ELR (cell line): ENCODE measurements at places on chromosomes 1 and 21.

GRCh38 chr1:223358826-223359225, 5.2 kb downstream of the SUSD4 start:
- DNase-seq: peak; percentile 15

- DNase-seq: no peak
These were observed 105.1 kb upstream of the TLR5 start for GRCh38 chr1:223248001-223248769.

- peak; percentile 95 for DNase-seq
These were observed 67.3 kb upstream of the AKT3 start for GRCh38 chr1:243917177-243917862.

GRCh38 chr1:24463776-24464735, 38.6 kb upstream of the RCAN3 start:
- DNase-seq: peak; percentile 14

DNA sequence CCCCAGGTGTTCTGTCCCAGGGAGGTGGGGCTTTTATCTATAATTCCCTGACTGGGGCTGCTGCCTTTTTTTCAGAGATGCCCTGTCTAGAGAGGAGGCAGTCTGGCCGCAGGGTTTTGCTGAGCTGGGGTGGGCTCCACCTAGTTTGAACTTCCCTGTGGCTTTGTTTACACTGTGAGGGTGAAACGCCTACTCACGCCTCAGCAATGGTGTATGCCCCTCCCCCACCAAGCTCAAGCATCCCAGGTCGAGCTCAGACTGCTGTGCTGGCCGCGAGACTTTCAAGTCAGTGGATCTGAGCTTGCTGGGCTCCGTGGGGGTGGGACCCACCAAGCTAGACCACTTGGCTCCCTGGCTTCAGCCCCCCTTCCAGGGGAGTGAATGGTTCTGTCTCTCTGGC, 124.3 kb downstream of the CENPF start:
- no peak for DNase-seq

DNA sequence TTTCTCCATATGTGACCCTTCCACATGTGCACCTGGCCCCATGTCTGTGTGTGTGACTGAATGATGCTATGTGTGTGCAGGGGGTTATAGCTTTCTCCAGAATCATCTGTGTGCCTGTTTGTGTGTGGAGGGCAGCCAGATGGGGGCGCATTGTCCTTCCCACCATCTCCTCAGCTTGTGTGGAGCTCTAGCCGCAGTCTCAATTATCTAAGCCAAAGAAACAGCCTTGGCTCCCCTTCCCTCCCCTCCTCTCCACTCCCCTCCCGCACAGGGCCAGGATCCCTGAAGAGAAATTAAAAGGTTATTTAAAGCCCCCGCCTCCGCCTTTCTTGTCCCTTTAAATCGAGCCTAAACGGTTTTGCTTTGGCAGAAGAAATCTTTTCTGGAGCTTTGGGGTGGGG, 1.8 kb upstream of the DMBX1 start:
- DNase-seq: peak; percentile 35

GRCh38 chr1:205458777-205459566, 3.1 kb upstream of the BLACAT1 start:
- peak; percentile 52 for DNase-seq

DNA sequence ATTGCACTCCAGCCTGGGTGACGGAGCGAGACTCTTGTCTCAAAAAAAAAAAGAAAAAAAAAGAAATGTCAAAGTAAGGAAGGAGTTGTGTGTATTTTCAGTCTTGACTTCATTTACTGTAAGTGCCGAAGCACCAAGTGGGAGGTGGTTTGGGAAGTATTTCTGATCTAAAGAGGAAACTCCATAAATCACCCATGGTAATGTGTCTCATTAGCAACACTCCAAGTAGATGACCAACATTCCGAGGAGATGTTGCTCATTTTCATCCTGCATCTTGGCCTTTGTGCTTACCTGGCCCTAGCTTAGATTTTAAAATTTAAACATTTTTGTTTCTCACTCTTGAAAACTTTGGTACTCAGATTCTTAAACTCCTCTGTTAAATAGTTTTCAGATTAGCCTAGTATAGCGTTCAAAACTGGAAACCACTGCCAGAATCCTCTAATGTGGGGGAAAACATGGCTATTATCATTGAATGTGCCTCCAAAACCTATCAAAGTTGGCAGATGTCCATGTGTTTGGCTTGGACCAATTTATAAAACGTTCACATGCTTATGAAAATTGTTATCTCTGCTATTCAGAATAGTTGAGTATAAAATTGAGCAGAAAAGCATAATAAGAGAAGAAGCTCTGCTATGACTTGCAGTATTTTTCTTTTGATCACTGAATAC, 110.4 kb downstream of the NFIA start:
- no peak for DNase-seq

DNA sequence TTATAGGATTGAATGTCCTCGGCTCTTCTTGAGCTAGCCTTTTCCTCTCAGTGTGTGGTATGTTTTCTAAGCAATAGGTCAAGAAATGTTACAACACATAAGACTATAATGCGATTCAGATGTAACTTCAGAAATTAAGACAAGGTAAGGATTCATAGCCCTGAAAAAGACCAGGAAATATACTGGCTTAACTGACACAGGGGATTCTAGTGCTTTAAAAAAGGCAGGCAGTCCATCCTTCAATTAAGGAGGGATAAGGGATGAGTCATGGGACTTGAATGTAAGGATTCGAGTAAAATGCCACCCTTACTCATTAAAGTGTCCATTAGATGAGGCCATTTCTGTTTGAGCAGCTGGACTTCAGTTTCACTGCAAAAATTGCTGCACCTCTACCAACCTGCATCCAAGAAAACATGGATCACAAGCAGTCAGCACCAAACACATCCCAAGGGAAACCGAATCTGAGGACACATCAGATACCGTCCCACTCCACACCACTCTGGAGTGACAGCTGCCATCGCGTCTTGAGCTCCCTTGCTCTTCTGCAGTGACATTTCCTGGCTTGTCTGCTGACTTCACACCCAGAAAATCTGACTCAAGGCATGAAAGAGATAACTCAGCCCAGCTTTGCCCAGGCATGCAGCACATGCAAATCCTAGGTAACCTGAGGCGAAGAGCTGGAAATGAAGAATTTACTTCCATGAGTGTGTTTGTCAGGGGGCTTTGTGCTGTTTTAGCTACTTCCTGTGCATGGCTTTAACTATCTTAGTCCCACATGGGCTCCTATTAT, 37.8 kb downstream of the NGF start:
- peak; percentile 66 for DNase-seq

- DNase-seq: no peak
These were observed 39.2 kb upstream of the POU3F1 start for GRCh38 chr1:38085666-38086330.

GRCh38 chr1:200353232-200353631, 56.6 kb downstream of the ZNF281 start:
- no peak for DNase-seq

- DNase-seq: no peak
These were observed 864.0 kb downstream of the KCNT2 start for GRCh38 chr1:195744256-195744655.

DNA sequence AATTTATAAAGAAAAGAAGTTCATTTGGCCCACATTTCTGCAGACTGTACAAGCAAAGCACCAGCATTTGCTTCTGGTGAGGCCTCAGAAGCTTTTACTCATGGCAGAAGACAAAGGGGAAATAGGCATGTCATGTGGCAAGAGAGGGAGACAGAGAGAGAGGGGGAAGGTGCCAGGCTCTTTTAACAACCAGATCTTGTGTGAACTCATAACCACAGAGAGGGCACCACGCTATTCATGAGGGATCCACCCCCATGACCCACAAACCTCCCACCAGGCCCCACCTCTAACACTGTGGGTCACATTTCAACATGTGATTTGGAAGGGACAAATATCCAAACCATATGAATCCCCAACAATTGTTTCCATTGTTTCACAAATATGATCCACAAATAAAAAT, 467.9 kb downstream of the SIPA1L2 start:
- no peak for DNase-seq

GRCh38 chr1:198492872-198493271, 47.6 kb downstream of the ATP6V1G3 start:
- DNase-seq: peak; percentile 92

DNA sequence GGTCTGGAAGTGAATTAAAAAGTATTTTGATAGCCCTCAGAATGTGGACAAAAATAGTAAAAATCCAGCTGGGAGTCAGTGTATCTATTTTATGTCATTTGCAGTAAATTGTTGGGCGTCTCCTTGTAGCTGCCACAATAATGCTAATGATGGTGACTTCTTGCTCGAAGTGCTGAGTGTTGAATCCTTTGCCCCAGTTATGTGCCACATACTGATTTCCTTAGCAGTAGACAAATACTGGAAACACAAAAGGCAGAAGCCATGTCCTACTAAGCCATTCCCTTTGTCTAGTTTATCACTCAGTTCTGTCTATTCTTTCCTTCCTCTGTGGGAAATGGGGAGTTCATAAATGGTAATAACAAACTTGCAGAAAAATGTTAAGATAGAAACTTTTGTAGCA, 70.7 kb upstream of the CXADR start:
- no peak for DNase-seq

DNA sequence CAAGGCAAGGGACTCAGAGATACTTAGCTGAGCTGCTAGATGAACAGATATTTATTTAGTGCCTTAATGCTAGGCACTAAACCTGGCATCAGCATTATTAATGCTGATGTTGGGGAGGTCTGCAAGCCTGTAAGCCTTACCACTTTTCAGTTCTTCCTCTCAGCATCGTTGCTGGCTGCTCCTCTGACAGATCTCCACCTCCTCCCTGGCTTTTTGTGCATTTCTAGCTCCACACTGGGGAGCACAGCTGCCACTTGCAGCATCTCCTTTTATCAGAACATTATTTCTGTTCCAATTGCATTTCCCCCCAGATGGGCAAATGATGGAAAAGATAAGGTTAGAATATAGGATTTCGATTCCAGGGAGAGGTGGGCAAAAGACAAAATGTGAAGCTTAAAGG, 34.8 kb downstream of the CACNA1E start:
- DNase-seq: no peak

- no peak for DNase-seq
These were observed 57.6 kb downstream of the MAN1C1 start for GRCh38 chr1:25673962-25674806.

- DNase-seq: peak; percentile 93
These were observed 81.1 kb downstream of the PGM1 start for GRCh38 chr1:63674238-63674864.
